ENCODE measurements at places on chromosomes 4 and X. TPM values are rescaled to one million over a fixed set of nuclear protein-coding genes. Genes with fewer than 3 reads are reported as not detected.

GRCh38 chr4:86398187-86398586 lies 38.3 kb upstream of the MAPK10 start:
- H3K27ac ChIP-seq = no peak overlapping the region
- no peak overlapping the region for H3K4me3 ChIP-seq
- no peak for DNase-seq
- no peaks in the 10 kb centered on the region for H3K27me3 ChIP-seq

The XAGE1B gene
- 0.68 TPM for total RNA-seq

The GLOD5 gene
- 2.5 TPM for total RNA-seq

GRCh38 chr4:81804849-81805248 lies 333.1 kb upstream of the RASGEF1B start:
- H3K27ac ChIP-seq = no peak overlapping the region
- DNase-seq = no peak
- H3K27me3 ChIP-seq = no peaks in the 10 kb centered on the region
- no peaks in the 10 kb centered on the region for H3K4me1 ChIP-seq
- no peaks in the 10 kb centered on the region for H3K36me3 ChIP-seq

DNA sequence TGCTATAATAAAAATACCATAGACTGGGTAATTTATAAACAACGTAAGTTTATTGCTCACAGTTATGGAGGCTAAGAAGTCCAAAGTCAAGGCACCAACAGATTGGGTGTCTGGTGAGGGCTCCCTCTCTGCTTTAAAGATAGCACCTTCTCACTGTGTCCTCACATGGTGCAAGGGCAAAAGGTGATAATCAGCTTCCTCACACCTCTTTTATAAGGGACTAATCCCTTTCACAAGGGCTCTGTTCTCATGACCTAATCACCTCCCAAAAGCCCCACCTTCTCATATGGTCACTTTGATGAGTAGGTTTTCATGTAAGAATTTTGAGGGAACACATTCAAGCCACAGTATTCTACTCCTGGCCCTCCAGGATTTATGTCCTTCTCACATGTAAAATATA lies 641.7 kb upstream of the ATOH1 start:
- H3K4me1 ChIP-seq = no peaks in the 10 kb centered on the region
- H3K27ac ChIP-seq = no peak overlapping the region

DNA sequence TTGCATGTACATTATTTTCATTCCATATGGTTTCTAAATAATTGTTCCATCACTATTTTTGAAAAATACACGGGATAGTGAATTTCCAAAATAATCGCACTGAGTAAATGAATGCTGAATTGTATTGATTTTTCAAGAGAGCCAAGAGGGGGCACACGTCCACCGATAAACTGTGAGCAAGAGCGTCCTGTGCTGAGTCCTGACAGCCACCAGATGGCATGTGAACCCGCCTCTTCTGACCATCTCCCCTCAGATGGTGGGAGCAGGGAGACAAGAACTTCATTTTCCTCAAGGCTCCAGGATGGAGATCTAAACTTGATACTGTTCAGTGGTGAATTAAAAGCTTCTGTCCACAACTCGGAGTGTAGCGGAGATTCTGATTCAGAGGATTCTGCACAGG lies 30.6 kb upstream of the IL9R start:
- DNase-seq = no peak
- no peaks in the 10 kb centered on the region for H3K27me3 ChIP-seq
- no peaks in the 10 kb centered on the region for H3K36me3 ChIP-seq
- no peaks in the 10 kb centered on the region for H3K4me1 ChIP-seq
- H3K27ac ChIP-seq = no peak overlapping the region
- H3K4me3 ChIP-seq = no peak overlapping the region

DNA sequence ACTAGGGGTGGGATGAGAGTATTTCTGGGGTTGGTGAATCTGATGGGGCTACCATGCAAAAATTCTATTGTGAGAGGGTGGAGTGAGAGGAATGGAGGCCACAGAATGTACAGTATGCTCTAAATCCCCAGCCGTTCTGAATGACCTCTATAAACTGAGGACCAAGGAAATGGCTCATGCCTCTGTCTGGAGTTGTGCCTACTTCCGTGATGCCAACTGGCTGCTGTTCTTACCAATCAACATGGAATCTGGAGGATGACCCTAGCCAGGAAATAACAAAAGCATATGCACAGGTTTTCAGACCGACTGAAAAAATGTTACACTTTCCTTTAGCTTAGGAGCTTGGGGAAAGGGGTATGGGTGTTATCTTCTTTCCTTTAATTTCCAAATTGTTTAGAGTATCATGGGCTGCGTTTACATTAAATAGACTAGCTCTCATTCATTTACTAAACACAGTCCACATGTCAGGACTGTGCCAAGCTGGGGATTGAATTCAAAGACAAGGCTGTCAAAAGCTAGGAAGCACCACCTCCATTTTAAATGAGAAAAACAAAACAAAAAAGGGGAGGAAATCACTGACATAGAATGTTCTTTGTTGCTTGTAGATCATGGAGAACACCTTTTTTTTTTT lies 20.2 kb upstream of the CCKAR start:
- no peaks in the 10 kb centered on the region for H3K4me1 ChIP-seq
- no peaks in the 10 kb centered on the region for H3K27me3 ChIP-seq
- no peaks in the 10 kb centered on the region for H3K36me3 ChIP-seq
- no peak for DNase-seq
- no peak overlapping the region for H3K4me3 ChIP-seq
- no peak overlapping the region for H3K27ac ChIP-seq

- H3K27ac ChIP-seq = no peak overlapping the region
- H3K27me3 ChIP-seq = no peaks in the 10 kb centered on the region
- no peak for DNase-seq
- no peaks in the 10 kb centered on the region for H3K36me3 ChIP-seq
- peaks cover 12% of the 10 kb centered on the region for H3K4me1 ChIP-seq
- no peak overlapping the region for H3K4me3 ChIP-seq
These were observed 69.7 kb upstream of the PGRMC2 start for GRCh38 chr4:128357286-128357685.
